T-helper 2 cell (primary cell): ENCODE measurements at places on chromosomes 4 and X.

GRCh38 chrX:30653415-30654131, at the start of gene GK:
TSS of gene GK (plus strand) at chrX:30653423. CDS start at chrX:30653538, 115 bp downstream.
- peak; percentile 6 for DNase-seq

DNA sequence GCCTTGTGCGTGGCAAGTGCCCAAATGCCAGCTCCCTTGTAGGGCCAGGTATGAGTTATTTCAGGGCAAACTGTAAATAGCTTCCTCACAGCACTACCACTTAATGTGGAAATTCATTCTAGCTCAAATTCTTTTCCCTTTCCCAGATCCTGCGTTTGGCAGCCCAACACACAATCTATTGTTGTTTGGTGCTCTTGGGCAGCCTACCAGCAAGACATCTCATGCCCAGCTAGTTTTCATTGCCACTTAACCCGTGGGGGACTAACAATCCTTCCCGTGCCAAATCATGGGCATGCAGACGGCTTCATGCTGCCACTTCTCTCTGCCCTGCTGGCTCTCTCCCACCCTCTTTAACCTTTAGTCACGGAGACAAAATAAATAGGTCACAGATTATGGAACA, 454.2 kb downstream of the GRIA2 start:
- DNase-seq, result no peak

- DNase-seq, result no peak
Observed at GRCh38 chr4:20196476-20196875, 55.2 kb upstream of the SLIT2 start.

- DNase-seq, result peak; percentile 29
Observed at GRCh38 chr4:73447671-73448070, 11.7 kb downstream of the AFP start.

DNA sequence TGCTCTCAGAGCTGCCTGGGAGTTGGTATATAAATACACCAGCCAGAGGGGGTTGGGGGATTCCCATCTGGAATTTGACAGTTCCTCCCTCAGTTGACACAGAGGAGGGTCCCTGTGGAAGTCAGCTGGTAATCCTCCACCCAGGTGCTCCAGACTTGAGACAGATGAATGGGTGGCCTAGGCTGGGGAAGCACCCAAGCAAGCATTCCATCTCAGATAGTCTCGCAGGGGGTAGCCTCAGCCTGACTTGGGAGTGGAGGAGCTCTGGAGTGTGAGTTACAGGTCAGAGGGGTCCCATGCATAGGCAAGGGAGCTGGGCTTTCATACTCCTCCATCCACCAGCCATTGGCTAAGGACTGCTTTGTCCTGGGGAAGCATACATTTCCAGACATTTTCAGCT, 229.3 kb upstream of the BCOR start:
- DNase-seq, result no peak

DNA sequence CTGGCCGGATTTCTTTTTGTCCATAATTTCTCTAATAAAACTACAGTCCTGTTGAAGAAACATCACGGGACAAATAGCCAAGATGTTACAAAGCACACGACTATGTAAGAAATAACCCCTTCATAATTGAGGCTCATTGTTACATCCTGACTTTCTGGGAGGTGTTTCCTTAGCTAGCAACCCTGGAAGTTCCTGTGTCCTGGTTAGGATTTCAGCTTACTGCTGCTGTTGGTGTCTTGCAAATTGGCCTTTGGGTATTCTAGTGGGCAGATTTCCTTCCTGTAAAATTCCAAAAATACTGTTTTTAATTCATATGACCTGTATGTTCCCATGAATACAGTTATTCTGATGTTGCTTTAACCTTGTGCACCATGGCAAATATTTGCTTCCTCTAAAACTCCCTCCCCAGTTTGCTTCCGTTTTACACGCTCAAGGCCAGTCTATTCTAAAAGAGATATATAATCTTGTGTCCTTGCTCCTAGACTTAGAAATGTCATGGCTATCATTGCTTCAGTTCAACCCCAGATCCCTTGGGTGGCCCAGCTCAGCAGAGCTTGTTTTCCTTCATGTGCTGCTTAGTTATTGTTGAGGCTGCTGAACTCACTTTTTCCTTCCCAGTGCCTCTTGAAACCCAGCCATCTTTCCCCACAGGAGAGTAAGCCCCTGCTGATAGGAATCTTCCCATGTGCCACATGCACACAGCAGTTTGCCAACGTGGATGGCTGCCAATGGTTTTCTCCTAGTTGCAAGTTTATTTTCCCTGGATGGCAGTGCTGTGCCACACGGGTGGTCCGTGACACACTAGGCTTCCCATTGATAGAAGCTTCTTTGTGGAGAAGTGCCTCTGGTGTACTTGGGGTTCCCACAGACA, 75.8 kb downstream of the TSPAN7 start:
- no peak for DNase-seq

DNA sequence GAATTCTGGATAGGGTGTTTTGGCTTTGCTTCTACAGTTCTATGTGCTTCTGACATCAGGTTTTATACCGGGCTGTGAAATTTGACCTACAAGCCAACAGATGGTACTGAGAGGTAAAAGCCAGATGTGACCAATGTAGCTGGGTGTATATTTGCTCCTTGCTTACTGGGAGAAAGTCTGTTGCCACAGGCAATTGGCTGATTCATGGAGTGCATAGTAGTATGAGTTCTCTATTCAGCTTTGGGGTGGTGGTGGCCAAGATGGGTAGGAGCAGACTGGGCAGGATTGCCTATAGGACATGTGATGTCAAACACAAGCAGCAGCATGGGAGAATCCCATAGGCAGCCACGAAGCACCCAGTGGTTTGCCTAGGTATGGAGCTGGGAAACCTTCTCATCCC, 1827.0 kb downstream of the C4orf33 start:
- no peak for DNase-seq

- no peak for DNase-seq
Observed at GRCh38 chr4:22762548-22762947, 69.8 kb downstream of the GBA3 start.
